ENCODE measurements at places on chromosomes 11 and 22.

DNA sequence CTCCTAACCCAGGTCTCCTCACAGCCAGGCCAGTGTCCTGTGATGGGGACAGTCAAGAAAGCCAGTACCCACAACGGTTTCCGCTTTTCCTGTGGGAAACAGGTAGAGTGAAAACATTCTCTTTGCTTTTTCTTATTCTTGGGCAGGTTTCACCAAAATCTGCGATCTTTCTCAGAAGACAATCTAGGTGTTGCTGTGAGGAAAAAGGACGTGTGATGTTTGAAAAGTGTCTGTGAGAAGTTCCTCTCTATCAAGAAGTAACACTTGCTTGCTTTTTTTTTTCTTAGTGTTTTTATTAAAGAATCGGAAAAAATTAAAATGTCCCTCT, 9.2 kb upstream of the IL2RB start:
- DNase-seq = no peak

DNA sequence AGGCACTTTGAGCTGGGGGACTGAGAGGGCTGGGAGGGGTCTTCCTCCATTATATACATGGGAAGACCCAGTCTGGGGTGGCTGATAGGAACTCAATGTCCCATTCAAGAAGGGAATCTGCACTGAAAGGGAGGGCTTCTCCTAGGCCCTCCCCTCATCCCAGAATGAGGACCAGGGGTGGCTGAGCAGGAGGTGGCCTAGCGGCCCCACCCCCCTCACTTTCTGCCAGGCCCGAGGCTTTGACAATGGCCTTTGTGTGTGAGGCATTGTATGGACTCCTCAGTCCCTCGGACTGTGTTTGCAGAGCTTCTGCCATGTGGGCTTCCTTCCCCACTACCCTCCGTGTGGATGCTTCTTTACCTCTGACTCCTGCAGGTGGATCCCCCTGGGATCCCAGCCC, 65.7 kb downstream of the NECTIN1 start:
- no peak for DNase-seq

DNA sequence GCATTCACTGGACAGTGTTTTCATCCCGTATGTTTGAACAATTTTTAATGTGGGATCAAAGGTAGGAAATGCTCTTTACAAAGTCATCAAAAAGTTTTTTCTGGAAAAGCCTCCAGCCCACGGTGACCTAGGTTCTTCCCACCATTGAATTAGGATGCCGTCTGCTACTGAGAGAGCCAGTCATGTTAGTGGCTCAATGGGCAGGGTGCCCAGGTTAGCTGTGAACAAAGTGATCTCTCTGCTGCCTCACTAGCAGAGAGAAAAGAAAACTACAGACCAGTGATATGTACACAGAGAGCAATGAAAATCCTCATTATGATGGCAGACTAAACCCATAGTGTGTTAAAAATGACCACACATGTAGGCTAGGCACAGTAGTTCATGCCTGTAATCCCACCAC, 32.4 kb downstream of the KCNQ1 start:
- DNase-seq = no peak

DNA sequence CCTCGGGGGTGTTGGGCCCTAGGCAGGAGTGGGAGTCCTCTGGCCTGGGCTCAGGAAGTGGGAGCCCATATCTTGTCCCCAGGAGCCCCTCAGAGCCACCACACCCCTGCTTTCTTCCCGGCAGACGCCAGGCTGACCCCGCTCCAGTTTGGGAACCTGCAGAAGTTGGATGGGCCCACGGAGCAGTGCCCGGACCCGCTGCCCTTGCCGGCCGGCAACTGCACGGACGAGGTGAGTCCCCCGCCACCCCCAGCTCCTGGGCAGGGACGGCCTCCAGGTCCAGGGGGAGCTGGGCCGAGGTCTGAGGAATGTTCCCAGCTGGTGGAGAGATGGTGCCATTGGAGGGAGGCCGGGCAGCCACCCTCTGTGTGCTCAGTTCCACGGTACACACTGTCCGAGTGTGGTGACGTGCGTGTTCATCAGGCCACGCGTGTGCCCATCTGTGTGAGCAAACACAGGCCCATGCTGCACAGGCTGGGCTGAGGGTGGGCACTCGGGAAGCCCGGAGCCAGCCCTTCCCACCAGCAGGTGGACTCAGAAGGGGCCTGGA, 4.8 kb downstream of the MUC5B start:
- DNase-seq = no peak

- no peak for DNase-seq
These were observed 55.3 kb upstream of the SLC36A4 start for GRCh38 chr11:93253111-93253510.

DNA sequence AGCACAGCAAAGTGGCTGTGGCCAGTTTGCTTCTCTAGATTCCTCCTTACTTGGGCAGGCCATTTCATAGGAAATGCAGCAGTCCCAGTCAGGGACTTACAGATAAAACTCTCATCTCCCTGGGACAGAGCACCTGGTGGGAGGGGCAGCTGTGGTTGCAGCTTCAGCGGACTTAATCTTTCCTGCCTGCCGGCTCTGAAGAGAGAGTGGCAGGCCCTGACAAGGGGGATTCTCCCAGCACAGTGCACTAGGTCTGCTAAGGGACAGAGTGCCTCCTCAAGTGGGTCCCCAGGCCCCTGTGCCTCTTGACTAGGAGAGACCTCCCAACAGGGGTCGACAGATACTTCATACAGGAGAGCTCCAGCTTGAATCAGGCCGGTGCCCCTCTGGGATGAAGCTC, 1649.1 kb downstream of the LRRC4C start:
- no peak for DNase-seq

DNA sequence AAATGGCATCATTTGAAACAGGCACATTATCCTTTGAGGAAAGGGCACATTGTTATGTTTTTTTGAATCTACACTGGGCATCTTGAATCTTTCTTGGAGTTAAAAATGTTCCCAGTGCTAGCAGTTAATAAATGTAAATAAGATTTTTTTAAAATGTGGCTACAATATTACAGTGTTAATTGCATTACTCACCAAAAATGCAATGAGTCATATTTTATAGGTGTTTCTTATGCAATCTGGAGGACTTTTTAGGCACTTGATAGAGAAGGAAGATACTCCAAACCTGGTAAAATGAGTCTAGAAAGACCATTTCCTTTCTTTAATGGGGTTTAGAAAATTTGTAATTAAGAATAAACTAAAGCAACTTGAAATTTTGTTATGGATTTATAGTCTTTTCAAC, 238.0 kb downstream of the METTL15 start:
- peak; percentile 66 for DNase-seq

GRCh38 chr11:76658231-76658630, 12.3 kb downstream of the LRRC32 start:
- DNase-seq = no peak

GRCh38 chr11:86811637-86812321, 11.4 kb downstream of the PRSS23 start:
- DNase-seq = peak; percentile 92

- DNase-seq = peak; percentile 49
These were observed 8.2 kb upstream of the NAP1L4 start for GRCh38 chr11:3000032-3000961.

DNA sequence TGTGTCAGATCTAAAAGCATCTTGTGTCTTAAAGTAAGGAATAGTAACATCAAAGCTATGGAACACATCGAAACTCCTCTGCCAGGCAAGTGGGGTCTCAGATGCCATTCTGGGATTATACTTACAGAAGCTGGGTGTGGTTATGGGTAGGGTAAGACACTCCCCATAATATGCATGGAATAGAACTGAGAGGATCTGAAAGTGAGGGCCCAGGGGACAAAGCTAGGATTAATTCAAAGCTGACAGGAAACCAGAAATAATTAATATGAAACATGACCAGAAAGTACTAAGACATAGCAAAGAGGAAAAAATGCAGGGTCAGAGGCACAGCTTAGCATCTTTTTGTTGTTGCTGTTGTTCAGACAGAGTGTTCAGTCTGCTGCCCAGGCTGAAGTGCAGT, 40.2 kb upstream of the EED start:
- DNase-seq = no peak

GRCh38 chr11:94472916-94473799, 20.5 kb downstream of the MRE11 start:
- peak; percentile 15 for DNase-seq

GRCh38 chr22:16776080-16776479, 49.1 kb downstream of the XKR3 start:
- DNase-seq = no peak

DNA sequence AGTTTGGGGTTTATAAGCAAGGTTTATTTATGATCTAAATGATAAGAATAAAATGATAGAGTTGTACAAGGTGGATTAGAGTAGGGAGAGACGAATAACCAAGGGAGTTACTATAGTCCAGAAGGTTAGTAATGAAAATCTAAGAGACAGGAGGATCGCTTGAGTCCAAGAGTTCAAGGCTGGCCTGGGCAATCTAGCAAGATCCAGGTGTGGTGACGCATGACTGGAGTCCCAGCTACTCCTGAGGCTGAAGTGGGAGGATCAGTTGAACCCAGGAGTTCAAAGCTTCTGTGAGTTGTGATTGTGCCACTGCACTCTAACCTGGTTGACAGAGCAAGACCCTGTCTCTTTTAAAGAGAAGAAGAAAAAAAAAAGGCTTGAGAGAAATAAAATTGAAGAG, 12.3 kb downstream of the HMGXB4 start:
- DNase-seq = no peak

GRCh38 chr11:28417601-28418323, 309.6 kb downstream of the METTL15 start:
- DNase-seq = peak; percentile 63

Measured in EH (cell line).